A549 treated with GW870086 at 1 μM for 4 hours (cell line): ENCODE measurements at places on chromosomes 6 and 20. TPM values are rescaled to one million over a fixed set of nuclear protein-coding genes. Genes with fewer than 3 reads are reported as not detected.

CNKSR3 gene
- total RNA-seq = 6.3 to 9.3 TPM (median 7.8 TPM) in 5 replicates

ADAM33 gene
- 0.05 to 0.13 TPM (median 0.07 TPM) in 3 of 5 replicates, not detected in the others for total RNA-seq

KCNK5 gene
- total RNA-seq = 1.1 to 1.6 TPM (median 1.3 TPM) in 5 replicates

LY6G6F gene
- not detected in 5 replicates for total RNA-seq

APOBEC2 gene
- total RNA-seq = not detected in 5 replicates

MLN gene
- not detected in 5 replicates for total RNA-seq

CEBPB gene
- total RNA-seq = 166 to 272 TPM (median 257 TPM) in 5 replicates

SYTL3 gene
- total RNA-seq = 1.1 to 1.5 TPM (median 1.3 TPM) in 5 replicates

AFG1L gene
- total RNA-seq = 1.2 to 2.6 TPM (median 1.5 TPM) in 5 replicates

IYD gene
- total RNA-seq = 0.02 to 0.16 TPM (median 0.03 TPM) in 3 of 5 replicates, not detected in the others

PNLDC1 gene
- total RNA-seq = 0.07 to 0.08 TPM in 2 of 5 replicates, not detected in the others

SLC22A7 gene
- not detected in 5 replicates for total RNA-seq

BCAS1 gene
- total RNA-seq = 0.37 to 0.50 TPM (median 0.39 TPM) in 5 replicates

CRISP3 gene
- not detected in 5 replicates for total RNA-seq

VGLL2 gene
- total RNA-seq = not detected in 5 replicates

OR12D1 gene
- not detected in 5 replicates for total RNA-seq

UNC5CL gene
- 0.34 to 1.1 TPM (median 0.60 TPM) in 5 replicates for total RNA-seq

EPB41L1 gene
- total RNA-seq = 59.2 to 87.1 TPM (median 75.8 TPM) in 5 replicates

HCK gene
- 0.06 to 0.18 TPM (median 0.14 TPM) in 5 replicates for total RNA-seq

AGER gene
- total RNA-seq = 1.3 to 2.3 TPM (median 2.0 TPM) in 5 replicates

COL21A1 gene
- 0.51 to 2.4 TPM (median 0.76 TPM) in 5 replicates for total RNA-seq

PSMB1 gene
- 237 to 259 TPM (median 252 TPM) in 5 replicates for total RNA-seq

TP53TG5 gene
- not detected in 5 replicates for total RNA-seq

ZNF165 gene
- total RNA-seq = 0.67 to 0.97 TPM (median 0.90 TPM) in 5 replicates

SMLR1 gene
- total RNA-seq = not detected in 5 replicates
